Activated B cell treated with CpG ODN at 0.5 μM for 24 hours (primary cell): ENCODE measurements at places on chromosomes 6 and 20. TPM values are rescaled to one million over a fixed set of nuclear protein-coding genes. Genes with fewer than 3 reads are reported as not detected.

CTCFL gene
- total RNA-seq = not detected in 2 replicates

SNRPB2 gene
- 61.1 and 66.3 TPM in 2 replicates for total RNA-seq

ZNF831 gene
- 3.2 and 4.0 TPM in 2 replicates for total RNA-seq

RAB44 gene
- total RNA-seq = 0.20 TPM in 1 of 2 replicates, not detected in the other

BHLHE23 gene
- total RNA-seq = not detected in 2 replicates

THBS2 gene
- not detected in 2 replicates for total RNA-seq

PCSK2 gene
- not detected in 2 replicates for total RNA-seq

C6orf15 gene
- not detected in 2 replicates for total RNA-seq

PLTP gene
- total RNA-seq = 2.3 and 3.5 TPM in 2 replicates

SIRPD gene
- total RNA-seq = 0.37 TPM in 1 of 2 replicates, not detected in the other

MCHR2 gene
- not detected in 2 replicates for total RNA-seq

MAS1 gene
- not detected in 2 replicates for total RNA-seq

ULBP1 gene
- 1.9 and 2.2 TPM in 2 replicates for total RNA-seq
